Neural crest cell (in vitro differentiated cells): ENCODE measurements at places on chromosomes 6 and 20.

- no peak for DNase-seq
Measured at GRCh38 chr6:22827760-22828159, 258.4 kb downstream of the HDGFL1 start.

GRCh38 chr20:15200147-15200565 lies 862.7 kb upstream of the FLRT3 start:
- no peak for DNase-seq

DNA sequence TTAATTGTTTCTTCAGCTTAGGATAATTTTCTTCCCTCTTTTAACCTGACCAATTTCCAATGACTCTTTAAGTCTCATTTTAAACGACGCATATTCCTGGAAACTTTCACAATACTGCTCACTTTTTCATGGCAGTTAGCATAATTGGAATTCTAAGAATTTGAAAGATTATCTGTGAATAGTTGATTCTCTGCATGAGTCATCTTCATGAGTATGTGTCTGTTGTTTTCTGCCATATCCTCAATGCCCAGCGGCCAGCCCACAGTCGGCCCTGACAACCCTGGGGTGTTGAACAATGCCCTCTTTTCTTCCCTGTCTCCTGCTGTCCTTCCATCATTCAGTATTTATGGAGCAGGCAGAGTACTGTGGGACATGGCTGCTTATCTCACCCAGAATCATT lies 554.2 kb downstream of the CDH26 start:
- peak; percentile 22 for DNase-seq

DNA sequence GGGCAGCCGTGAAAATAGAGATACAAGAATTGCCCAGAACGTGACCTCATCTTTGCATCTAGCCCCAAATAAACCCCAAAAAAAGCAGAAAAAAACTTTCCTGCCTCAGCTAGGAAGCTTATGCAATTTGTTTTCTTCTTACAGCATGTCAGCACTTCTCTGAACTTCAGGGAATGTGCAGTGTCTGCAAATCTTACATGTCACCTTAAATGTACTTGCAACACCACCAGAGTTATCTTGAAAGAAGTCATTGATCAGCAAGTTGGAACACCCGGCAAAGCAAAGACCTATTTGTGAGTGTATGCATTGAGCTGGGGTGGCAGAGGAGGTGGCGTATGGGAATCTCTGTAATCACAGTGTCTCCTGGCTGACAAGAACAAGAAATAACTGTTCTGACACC lies 123.4 kb downstream of the PKHD1 start:
- no peak for DNase-seq

DNA sequence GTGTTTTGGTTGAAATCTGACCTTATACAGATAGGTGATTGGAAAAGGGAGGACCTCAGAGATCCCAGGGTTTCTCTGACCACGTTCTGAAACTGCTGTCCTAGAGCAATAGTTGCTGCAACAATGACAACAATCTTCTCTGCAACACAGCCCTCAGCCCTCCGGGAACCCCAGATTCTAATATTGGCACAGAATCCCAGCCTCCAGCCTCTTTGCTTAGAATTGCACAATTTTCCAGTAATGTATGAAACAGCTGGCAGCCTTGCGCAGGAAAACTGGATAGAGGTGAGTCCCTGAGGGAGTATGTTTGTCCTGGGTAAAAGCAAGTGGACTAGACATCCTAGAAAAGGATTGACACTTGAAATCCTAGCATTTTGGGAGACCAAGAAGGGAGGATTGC lies 30.4 kb upstream of the PNRC1 start:
- DNase-seq, result no peak

- DNase-seq, result no peak
Measured at GRCh38 chr6:155771822-155772221, 316.2 kb upstream of the NOX3 start.

DNA sequence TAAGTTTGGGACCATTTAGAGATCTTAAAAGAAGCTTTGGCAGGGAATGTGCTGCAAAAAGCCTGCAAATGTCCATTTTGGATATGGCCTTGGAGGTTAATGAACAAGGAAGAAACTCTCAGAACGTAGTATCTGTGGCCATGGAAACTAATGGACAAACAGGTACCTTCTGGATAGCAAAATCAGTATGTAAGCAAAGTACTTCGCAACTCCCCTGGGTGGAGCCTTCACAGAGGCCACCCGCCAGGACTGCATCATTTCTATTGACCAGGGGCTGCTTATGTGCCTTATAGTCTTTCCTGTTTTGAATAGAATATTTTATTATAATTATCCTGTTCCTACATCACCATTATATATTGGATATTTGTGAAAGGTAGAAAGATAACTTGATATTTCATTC lies 510.8 kb upstream of the SYNCRIP start:
- DNase-seq, result no peak

- no peak for DNase-seq
Measured at GRCh38 chr6:110822249-110822648, 7.0 kb upstream of the CDK19 start.

DNA sequence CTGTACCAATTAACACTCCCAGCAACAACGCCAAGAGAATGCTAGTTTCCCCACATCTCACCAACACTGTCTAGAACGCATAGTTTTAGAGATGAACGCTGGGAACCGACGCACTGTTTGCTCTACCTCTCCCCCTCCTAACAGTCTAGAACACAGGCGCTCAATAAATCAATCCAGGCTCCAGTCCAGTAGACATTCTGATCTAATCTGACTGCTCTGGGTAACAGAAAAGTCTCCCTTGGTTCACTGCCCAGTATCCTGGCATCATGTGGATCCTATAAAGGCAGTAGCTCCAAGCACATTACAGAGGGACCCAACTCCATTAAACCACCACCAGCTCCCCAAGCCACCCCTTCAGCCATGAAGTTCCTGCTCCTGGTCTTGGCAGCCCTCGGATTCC lies at the start of gene DEFB132:
TSS of gene DEFB132 (plus strand) at position 306 of the 400 bp plus-strand sequence. CDS start at position 361, 55 bp downstream.
- DNase-seq, result no peak

DNA sequence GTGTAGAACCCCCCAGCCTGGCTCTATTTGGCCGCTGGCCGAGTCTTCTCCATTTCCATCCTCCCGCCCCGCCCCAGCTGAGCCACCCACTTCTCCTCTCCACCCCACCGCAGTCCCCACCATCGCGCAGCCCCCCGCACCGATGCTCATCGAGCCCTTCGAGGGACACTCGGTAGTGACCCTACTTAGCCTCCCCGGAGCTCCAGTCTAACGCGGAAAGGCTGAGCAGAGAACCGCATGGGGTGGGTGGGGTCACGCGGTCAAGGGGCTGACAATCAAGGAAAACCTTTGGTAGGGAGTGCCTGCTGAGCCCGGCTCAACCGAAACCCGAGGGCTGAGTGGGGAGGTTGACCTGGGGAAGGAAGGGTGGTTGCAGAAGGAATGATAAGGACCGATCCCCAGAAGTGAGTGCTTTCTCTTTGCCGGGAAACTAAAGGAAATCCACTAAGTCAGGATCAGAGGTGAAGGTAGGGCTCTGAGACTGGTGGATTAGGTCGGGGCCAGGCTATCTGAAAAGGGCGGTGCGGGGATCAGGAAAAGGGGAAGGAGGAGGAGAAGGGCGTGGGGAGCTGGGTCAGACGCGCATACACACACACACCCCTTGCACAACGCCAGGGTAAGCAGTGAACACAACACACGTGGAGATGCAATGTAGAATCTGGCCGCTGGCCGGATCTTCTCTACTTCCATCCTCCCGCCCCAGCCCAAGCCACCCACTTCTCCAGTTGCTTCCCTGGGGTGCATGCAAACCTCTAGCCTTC lies 49.8 kb downstream of the CPXM1 start:
- DNase-seq, result no peak

DNA sequence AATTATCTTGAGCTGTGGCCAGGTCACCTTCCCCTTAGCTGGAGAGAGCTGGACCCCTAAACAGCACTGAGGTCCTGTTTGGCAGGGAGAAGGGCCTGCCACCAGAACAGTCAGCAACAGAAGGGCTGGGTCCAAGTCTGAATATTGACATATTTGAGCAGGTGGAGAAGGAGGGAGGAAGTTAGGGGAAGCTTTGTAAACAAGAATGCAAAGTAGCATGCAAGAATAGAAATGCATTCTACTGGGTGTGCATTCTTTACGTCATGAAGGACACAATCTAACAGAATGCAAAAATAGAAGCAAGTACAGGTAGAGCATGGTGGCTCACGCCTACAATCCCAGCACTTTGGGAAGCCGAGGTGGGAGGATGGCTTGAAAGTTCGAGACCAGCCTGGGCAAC lies 100.5 kb downstream of the QRSL1 start:
- DNase-seq, result no peak

- no peak for DNase-seq
Measured at GRCh38 chr6:1612974-1613306, 3.2 kb downstream of the FOXC1 start.

GRCh38 chr20:10609770-10610169 lies 64.0 kb downstream of the JAG1 start:
- DNase-seq, result no peak
